ENCODE measurements at places on chromosomes 5 and 9. TPM values are rescaled to one million over a fixed set of nuclear protein-coding genes. Genes with fewer than 3 reads are reported as not detected.
A peak's percentile ranks its signal among the peaks of the same experiment; 100 is the strongest.

Gene LRRC19
- not detected for total RNA-seq

Gene SLCO6A1
- not detected for total RNA-seq

Gene BTNL8
- total RNA-seq = not detected

Gene PTBP3
- total RNA-seq = 128 TPM

Gene LMX1B
- total RNA-seq = not detected

Gene APBA1
- 0.95 TPM for total RNA-seq

Gene ENTPD2
- total RNA-seq = not detected

Gene LMAN2
- total RNA-seq = 99.7 TPM

Gene KIF20A
- total RNA-seq = not detected

Gene ADCY2
- not detected for total RNA-seq

Gene TSSK1B
- total RNA-seq = not detected

Gene XRCC4
- 10.5 TPM for total RNA-seq

Gene KIF4B
- total RNA-seq = not detected

DNA sequence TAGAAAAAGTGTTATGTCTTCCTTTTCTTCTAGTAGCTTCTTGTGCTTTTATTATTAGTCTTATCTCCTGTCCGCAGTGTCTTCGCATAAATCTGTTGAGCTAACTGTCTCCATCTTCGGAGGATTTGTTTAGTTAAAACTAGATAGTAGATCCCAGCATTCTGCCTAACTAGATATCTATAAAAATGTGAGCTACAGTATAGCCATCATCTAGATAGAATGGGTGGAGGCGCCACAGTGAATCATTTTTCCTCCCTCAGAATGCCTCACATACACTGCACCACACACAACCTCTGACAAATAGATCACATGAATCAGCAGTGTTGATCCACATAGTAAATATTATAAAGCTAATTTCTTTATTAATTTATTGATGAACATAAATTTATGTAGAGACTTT lies 220.3 kb upstream of the GAS1 start:
- no peak overlapping the region for H3K27ac ChIP-seq
- H3K27me3 ChIP-seq = no peaks in the 10 kb centered on the region
- no peaks in the 10 kb centered on the region for H3K4me1 ChIP-seq
- no peaks in the 10 kb centered on the region for H3K36me3 ChIP-seq

DNA sequence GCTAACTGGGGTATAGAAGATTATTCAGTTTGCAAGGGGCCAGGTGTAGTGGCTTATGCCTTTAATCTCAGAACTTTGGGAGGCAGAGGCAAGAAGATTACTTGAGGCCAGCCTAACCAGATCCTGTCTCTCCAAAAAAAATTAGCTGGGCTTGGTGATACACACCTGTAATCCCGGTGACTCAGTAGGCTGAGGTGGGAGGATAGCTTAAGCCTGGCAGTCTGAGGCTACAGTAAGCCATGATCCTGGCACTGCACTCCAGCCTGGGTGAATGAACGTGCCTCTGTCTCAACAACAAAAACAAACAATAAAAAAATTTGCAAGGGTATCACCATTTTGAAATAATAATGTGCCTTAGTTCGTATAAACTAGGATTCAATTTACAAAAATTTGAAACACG lies 51.3 kb downstream of the BAAT start:
- H3K36me3 ChIP-seq = no peaks in the 10 kb centered on the region
- H3K27ac ChIP-seq = no peak overlapping the region
- H3K4me3 ChIP-seq = no peak overlapping the region
- DNase-seq = no peak
- no peaks in the 10 kb centered on the region for H3K4me1 ChIP-seq

- H3K4me1 ChIP-seq = peaks cover 4% of the 10 kb centered on the region
- H3K27me3 ChIP-seq = no peaks in the 10 kb centered on the region
- DNase-seq = no peak
- H3K36me3 ChIP-seq = no peaks in the 10 kb centered on the region
- H3K4me3 ChIP-seq = peak overlapping the region; percentile 51
Measured at GRCh38 chr9:124258607-124259157, 933 bp downstream of the NEK6 start.

- no peak overlapping the region for H3K27ac ChIP-seq
- H3K4me3 ChIP-seq = no peak overlapping the region
- H3K4me1 ChIP-seq = no peaks in the 10 kb centered on the region
- peaks cover 3% of the 10 kb centered on the region for H3K36me3 ChIP-seq
Measured at GRCh38 chr5:55638455-55638854, 73.7 kb downstream of the SLC38A9 start.

DNA sequence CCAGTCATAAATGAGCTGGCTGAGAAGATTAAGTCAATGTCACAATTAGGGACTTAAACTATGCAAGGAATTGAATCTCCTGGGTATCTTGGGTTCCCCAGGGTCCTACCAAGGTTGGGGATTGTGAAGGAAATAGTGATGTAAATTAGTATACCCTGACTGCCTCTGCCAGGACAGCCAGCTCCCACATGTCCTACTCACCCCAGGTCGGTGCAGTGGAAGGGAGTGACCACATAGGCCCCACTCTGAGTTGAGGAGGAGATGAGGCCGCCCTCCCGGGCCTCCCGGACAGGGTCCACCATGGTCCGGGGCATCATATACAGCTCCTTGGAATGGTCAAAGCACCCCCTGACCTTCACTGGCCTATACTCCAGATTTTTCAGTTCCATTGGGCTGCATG lies 2.7 kb downstream of the SURF1 start:
- peaks cover 31% of the 10 kb centered on the region for H3K36me3 ChIP-seq
- peaks cover 21% of the 10 kb centered on the region for H3K4me1 ChIP-seq
- no peak overlapping the region for H3K27ac ChIP-seq
- no peaks in the 10 kb centered on the region for H3K27me3 ChIP-seq
- no peak overlapping the region for H3K4me3 ChIP-seq
- DNase-seq = no peak

GRCh38 chr5:97062046-97062445 lies 80.4 kb downstream of the LIX1 start:
- H3K27ac ChIP-seq = no peak overlapping the region

DNA sequence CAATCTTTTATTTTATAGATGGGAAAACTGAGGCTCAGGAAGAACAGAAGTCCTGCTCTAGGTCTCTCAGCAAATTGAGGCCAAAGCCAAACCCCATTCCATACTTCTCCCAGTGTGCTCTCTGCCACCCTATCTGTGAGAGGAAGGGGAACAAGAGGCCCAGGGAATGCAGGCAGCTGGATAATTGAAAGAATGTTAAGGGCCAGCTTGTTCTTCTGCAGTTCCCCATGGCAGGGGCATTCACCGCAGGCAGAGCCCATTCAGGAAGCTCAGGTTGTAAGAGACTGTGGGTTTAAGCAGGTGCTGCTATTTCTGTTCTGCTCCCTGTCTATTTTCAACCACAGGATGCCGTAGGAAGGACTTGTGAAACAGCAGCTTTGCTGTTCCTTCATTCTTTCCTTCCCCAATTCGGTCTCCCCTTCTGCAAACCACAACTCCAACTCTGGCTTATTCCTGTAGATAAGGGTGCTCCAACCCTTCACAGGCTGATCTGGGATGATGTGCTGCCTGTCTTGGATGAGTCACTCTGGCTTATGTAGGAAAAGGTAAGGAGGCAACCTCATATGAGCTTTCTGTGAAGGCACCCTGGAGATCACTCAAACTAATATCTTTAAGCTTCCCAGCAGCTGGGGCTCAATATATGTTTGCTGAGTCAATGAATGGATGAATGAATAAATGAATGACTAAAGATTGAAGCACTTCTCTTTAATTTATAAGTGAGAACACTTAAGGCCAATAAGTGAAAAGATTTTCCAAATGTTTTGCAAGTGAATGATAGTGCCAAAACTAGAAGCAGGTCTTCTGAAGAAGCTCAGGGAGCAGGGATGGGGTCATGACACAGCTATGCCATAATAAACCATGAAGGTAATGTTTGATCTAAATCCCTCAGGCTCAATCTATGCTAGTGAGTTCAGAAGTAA lies 377.6 kb downstream of the BRINP1 start:
- no peaks in the 10 kb centered on the region for H3K4me1 ChIP-seq
- H3K27ac ChIP-seq = no peak overlapping the region
- no peaks in the 10 kb centered on the region for H3K36me3 ChIP-seq
- no peaks in the 10 kb centered on the region for H3K27me3 ChIP-seq
- DNase-seq = no peak

GRCh38 chr5:178336889-178337288 lies 104.3 kb upstream of the PHYKPL start:
- no peak for DNase-seq
- no peaks in the 10 kb centered on the region for H3K36me3 ChIP-seq
- H3K27me3 ChIP-seq = no peaks in the 10 kb centered on the region
- H3K4me3 ChIP-seq = no peak overlapping the region
- no peaks in the 10 kb centered on the region for H3K4me1 ChIP-seq
- no peak overlapping the region for H3K27ac ChIP-seq

DNA sequence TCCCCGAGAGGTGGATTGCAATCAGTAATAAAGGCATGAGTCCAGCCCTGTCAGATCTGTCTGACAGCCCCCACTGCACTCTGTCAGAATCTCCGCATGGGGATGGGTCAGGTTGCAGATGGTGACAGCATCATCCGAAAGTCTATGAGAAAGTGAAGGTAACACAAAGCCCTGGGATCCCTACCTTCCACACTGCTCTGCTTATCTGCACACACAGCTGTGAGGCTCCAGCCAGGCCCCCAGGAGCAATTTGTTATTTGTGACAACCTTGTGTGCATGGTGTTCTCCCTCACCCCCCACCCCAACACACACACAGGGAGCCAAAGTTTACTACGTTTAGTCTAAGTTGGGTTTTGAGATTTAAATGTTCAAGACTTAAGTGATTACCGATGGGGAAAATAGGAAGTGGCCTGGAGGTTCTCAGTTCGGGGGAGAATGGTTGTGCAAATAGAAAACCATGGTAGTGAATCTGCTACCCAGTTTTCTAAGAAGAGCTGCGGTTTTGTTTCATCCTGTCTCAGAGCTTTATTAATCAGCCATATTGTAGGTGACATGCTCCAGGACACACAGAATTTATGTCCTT lies 92.7 kb downstream of the SV2C start:
- H3K4me3 ChIP-seq = no peak overlapping the region
- H3K27ac ChIP-seq = no peak overlapping the region
- no peaks in the 10 kb centered on the region for H3K27me3 ChIP-seq
- H3K4me1 ChIP-seq = peaks cover 17% of the 10 kb centered on the region
- H3K36me3 ChIP-seq = no peaks in the 10 kb centered on the region

DNA sequence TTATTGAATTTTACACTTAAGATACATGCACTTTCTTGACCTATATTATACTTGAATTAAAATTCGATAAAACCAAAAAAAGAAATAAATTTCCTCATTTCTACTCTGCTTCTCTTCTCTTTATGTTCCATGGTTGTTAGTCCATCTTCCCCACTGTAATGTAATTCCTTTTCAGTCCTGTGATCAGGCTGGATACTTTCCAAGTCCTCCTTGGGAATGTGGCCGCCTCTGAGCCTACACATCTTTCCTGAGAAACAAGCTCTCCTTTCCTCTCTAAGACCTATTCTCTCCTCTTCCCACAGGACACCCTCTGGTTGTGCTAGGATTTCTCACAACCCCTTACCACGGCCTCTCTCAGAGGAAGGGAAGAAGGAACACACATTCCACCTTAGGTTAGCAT lies 285.1 kb downstream of the DNAH5 start:
- no peaks in the 10 kb centered on the region for H3K27me3 ChIP-seq
- no peak overlapping the region for H3K27ac ChIP-seq
- H3K4me3 ChIP-seq = no peak overlapping the region
- no peak for DNase-seq
- no peaks in the 10 kb centered on the region for H3K4me1 ChIP-seq

- no peak overlapping the region for H3K4me3 ChIP-seq
- no peak for DNase-seq
- no peaks in the 10 kb centered on the region for H3K36me3 ChIP-seq
- H3K27ac ChIP-seq = no peak overlapping the region
Measured at GRCh38 chr5:66248874-66249273, 104.8 kb downstream of the SREK1 start.

GRCh38 chr5:103532086-103532734 lies 30.4 kb downstream of the NUDT12 start:
- no peak for DNase-seq
- no peaks in the 10 kb centered on the region for H3K27me3 ChIP-seq
- H3K36me3 ChIP-seq = no peaks in the 10 kb centered on the region

GRCh38 chr5:81145329-81145935 lies 87.7 kb upstream of the CKMT2 start:
- H3K4me1 ChIP-seq = no peaks in the 10 kb centered on the region
- no peaks in the 10 kb centered on the region for H3K27me3 ChIP-seq
- no peak for DNase-seq
- H3K4me3 ChIP-seq = no peak overlapping the region

DNA sequence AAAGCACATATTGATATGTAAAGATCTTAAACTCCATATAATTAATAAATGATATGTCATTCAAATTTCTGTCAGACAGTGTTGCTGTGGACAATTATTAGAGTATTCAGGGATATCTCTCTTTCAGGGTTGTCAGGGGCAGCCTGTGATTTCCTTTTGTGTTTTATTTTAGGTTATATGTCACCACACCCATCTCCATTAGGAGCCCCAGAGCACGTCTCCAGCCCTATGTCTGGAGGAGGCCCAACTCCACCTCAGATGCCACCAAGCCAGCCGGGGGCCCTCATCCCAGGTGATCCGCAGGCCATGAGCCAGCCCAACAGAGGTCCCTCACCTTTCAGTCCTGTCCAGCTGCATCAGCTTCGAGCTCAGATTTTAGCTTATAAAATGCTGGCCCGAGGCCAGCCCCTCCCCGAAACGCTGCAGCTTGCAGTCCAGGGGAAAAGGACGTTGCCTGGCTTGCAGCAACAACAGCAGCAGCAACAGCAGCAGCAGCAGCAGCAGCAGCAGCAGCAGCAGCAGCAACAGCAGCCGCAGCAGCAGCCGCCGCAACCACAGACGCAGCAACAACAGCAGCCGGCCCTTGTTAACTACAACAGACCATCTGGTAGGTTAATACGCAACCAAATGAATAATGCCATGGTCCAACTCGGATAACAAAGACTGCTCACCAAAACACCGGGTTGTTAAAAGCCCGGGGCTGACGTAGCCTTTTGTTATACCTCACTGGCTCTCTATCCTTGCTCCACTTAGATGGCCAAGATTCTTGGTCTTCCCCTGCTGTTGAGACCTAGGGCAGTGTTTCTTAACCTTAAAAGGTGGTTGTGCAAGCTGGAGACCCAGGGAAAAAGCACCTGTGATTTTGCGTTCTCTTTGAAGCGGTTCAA lies 24.4 kb downstream of the SMARCA2 start:
- H3K4me3 ChIP-seq = no peak overlapping the region
- H3K36me3 ChIP-seq = no peaks in the 10 kb centered on the region
- H3K27ac ChIP-seq = no peak overlapping the region
- no peak for DNase-seq

DNA sequence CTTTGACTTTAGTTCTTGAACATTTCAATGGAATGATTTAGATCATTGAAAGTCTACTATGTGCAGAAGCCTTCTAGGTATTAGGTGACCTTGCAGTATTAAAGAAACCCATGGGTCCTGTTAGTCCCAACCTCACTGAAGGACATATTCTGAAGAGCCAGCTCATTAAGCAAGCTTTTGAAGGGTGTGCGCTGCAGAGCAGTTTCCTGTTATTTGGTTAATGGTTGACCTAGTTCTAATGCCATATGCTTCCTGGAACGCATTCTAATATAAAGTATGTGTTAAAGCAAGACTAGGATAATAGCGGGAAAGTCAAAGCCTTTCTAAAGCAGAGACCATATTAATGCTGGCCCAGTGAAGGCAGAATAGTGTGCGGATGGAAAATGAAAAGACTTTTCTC lies 20.1 kb downstream of the ZNF462 start:
- no peaks in the 10 kb centered on the region for H3K27me3 ChIP-seq
- no peaks in the 10 kb centered on the region for H3K4me1 ChIP-seq
- DNase-seq = no peak
- no peak overlapping the region for H3K27ac ChIP-seq

GRCh38 chr9:26656003-26656870 lies 236.4 kb downstream of the CAAP1 start:
- no peak overlapping the region for H3K4me3 ChIP-seq
- H3K27me3 ChIP-seq = no peaks in the 10 kb centered on the region
- H3K36me3 ChIP-seq = no peaks in the 10 kb centered on the region
- H3K4me1 ChIP-seq = no peaks in the 10 kb centered on the region

GRCh38 chr9:121807823-121808278 lies 156.4 kb downstream of the DAB2IP start:
- no peaks in the 10 kb centered on the region for H3K27me3 ChIP-seq
- H3K27ac ChIP-seq = no peak overlapping the region
- no peak for DNase-seq
- H3K36me3 ChIP-seq = no peaks in the 10 kb centered on the region
